ENCODE measurements at places on chromosomes 7 and 10. TPM values are rescaled to one million over a fixed set of nuclear protein-coding genes. Genes with fewer than 3 reads are reported as not detected.

DNA sequence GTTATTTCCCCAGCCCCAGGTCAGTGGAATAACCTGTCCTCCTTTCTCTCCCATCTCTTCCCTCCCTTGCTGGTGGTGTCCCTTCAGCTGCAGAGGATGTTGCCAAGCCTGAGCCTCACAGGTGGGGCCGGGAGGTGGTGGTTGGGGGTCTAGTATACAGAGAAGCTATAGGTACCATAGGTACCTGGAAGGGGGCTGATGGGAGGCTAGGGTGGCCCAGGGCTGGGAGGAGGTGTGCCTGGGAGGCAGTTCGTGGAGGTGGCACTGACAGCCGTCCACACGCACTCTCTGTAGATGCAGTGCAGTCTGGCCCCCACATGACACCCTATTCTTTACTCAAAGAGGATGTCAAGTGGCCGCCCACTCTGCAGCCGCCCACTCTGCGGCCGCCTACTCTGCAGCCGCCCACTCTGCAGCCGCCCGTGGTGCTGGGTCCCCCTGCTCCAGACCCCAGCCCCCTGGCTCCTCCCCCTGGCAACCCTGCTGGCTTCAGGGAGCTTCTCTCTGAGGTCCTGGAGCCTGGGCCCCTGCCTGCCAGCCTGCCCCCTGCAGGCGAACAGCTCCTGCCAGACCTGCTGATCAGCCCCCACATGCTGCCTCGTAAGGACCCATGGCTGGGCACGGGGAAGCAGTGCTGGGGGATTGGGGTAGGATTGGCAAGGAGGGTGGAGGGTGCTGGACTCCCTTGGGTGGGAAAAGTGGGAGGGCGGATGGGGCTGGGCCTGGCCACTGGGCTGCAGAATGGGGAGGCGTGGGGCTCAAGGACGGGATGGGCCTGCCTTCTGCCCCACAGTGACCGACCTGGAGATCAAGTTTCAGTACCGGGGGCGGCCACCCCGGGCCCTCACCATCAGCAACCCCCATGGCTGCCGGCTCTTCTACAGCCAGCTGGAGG is 9.5 kb downstream of the IRF5 start:
- H3K27ac ChIP-seq = no peak overlapping the region
- H3K4me3 ChIP-seq = no peak overlapping the region
- peaks cover 5% of the 10 kb centered on the region for H3K36me3 ChIP-seq
- H3K27me3 ChIP-seq = no peaks in the 10 kb centered on the region
- DNase-seq = no peak

ATOH7 gene
- total RNA-seq = not detected

- no peaks in the 10 kb centered on the region for H3K27me3 ChIP-seq
- no peak for DNase-seq
- H3K36me3 ChIP-seq = peaks cover 66% of the 10 kb centered on the region
- H3K27ac ChIP-seq = no peak overlapping the region
These were observed 16.4 kb downstream of the PRKRIP1 start for GRCh38 chr7:102412548-102412947.

- no peaks in the 10 kb centered on the region for H3K36me3 ChIP-seq
- H3K4me3 ChIP-seq = no peak overlapping the region
- peaks cover 10% of the 10 kb centered on the region for H3K4me1 ChIP-seq
- no peak overlapping the region for H3K27ac ChIP-seq
These were observed 6.4 kb downstream of the KCNMA1 start for GRCh38 chr10:77631241-77631640.

- H3K27ac ChIP-seq = no peak overlapping the region
- no peak for DNase-seq
- H3K36me3 ChIP-seq = no peaks in the 10 kb centered on the region
These were observed 263.2 kb downstream of the HGF start for GRCh38 chr7:81506609-81507008.

GRCh38 chr10:117684672-117685211 is 142.2 kb downstream of the EMX2 start:
- no peaks in the 10 kb centered on the region for H3K27me3 ChIP-seq
- H3K36me3 ChIP-seq = no peaks in the 10 kb centered on the region
- no peak for DNase-seq

GRCh38 chr7:41590986-41591385 is 111.9 kb downstream of the INHBA start:
- DNase-seq = no peak
- no peaks in the 10 kb centered on the region for H3K27me3 ChIP-seq
- H3K4me1 ChIP-seq = no peaks in the 10 kb centered on the region
- H3K27ac ChIP-seq = no peak overlapping the region
- no peak overlapping the region for H3K4me3 ChIP-seq

- no peak for DNase-seq
- H3K27ac ChIP-seq = no peak overlapping the region
- H3K4me1 ChIP-seq = no peaks in the 10 kb centered on the region
- no peak overlapping the region for H3K4me3 ChIP-seq
- no peaks in the 10 kb centered on the region for H3K36me3 ChIP-seq
These were observed 98.7 kb downstream of the PRTFDC1 start for GRCh38 chr10:24853661-24854060.

- H3K27ac ChIP-seq = no peak overlapping the region
- H3K36me3 ChIP-seq = no peaks in the 10 kb centered on the region
- no peak for DNase-seq
These were observed 50.2 kb downstream of the CDK1 start for GRCh38 chr10:60828489-60828852.

PIP gene
- 2.5 TPM for total RNA-seq

CALY gene
- total RNA-seq = 4.7 TPM

- no peaks in the 10 kb centered on the region for H3K36me3 ChIP-seq
- H3K4me1 ChIP-seq = no peaks in the 10 kb centered on the region
- H3K27me3 ChIP-seq = no peaks in the 10 kb centered on the region
- no peak overlapping the region for H3K27ac ChIP-seq
- H3K4me3 ChIP-seq = no peak overlapping the region
These were observed 356.2 kb upstream of the STEAP1 start for GRCh38 chr7:89797965-89798598.

DPY19L1 gene
- total RNA-seq = 11.3 TPM

GRCh38 chr10:129690248-129691070 is 223.4 kb downstream of the MGMT start:
- peak; percentile 72 for DNase-seq
- H3K4me1 ChIP-seq = peaks cover 43% of the 10 kb centered on the region

OR2A12 gene
- not detected for total RNA-seq

- no peak for DNase-seq
- no peaks in the 10 kb centered on the region for H3K27me3 ChIP-seq
- peaks cover 36% of the 10 kb centered on the region for H3K4me1 ChIP-seq
These were observed 27.7 kb downstream of the RCC1L start for GRCh38 chr7:75045881-75046280.

GRCh38 chr7:128934361-128935341 is 3.1 kb upstream of the IRF5 start:
- peaks cover 9% of the 10 kb centered on the region for H3K4me1 ChIP-seq
- H3K27ac ChIP-seq = no peak overlapping the region
- H3K4me3 ChIP-seq = no peak overlapping the region
- no peaks in the 10 kb centered on the region for H3K27me3 ChIP-seq

GRCh38 chr7:47392241-47392759 is 189.6 kb downstream of the TNS3 start:
- H3K36me3 ChIP-seq = no peaks in the 10 kb centered on the region
- H3K27me3 ChIP-seq = no peaks in the 10 kb centered on the region
- no peak for DNase-seq
- H3K4me3 ChIP-seq = no peak overlapping the region

DNA sequence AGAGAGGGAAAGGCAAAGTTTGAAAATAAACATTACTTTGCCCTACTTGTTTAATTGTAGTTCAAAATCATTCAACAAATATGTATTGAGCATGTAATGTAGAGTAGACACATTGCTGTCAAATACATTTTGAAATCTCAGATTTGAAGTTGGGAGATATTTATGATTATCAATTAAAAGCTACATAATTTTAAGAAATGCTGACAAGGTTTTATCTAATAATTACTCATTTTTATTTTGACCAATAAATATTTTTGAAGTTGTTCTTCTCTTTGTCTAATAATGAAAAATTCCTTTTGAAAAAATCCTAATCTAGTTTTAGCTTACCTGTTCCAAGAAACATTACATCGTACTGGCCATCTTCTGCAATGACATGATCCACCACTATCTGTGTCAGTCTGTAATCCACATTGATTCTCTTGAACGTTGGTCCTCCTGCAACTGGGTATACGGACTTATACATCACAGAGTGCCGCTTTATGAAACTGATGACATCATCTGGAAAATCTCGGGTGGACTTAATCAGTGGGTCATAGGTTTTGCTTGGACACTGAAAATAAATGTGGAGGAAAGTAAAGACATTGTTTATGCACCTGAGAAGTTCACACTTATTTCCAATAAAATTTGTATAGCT is 164.7 kb downstream of the SEMA3D start:
- no peak overlapping the region for H3K27ac ChIP-seq
- no peaks in the 10 kb centered on the region for H3K27me3 ChIP-seq
- no peaks in the 10 kb centered on the region for H3K36me3 ChIP-seq
- no peaks in the 10 kb centered on the region for H3K4me1 ChIP-seq
- H3K4me3 ChIP-seq = no peak overlapping the region
- no peak for DNase-seq

- H3K27ac ChIP-seq = no peak overlapping the region
- H3K4me1 ChIP-seq = no peaks in the 10 kb centered on the region
- no peaks in the 10 kb centered on the region for H3K36me3 ChIP-seq
- H3K27me3 ChIP-seq = no peaks in the 10 kb centered on the region
These were observed 158.0 kb downstream of the KCND2 start for GRCh38 chr7:120431016-120431415.

NUTM2E gene
- not detected for total RNA-seq

GRCh38 chr7:127081539-127081938 is 171.2 kb downstream of the GRM8 start:
- no peaks in the 10 kb centered on the region for H3K27me3 ChIP-seq
- no peak overlapping the region for H3K27ac ChIP-seq
- H3K4me1 ChIP-seq = no peaks in the 10 kb centered on the region
- H3K36me3 ChIP-seq = no peaks in the 10 kb centered on the region
- no peak for DNase-seq

GRCh38 chr10:113987156-113987555 is 56.5 kb upstream of the ADRB1 start:
- H3K4me1 ChIP-seq = peaks cover 13% of the 10 kb centered on the region
- no peak overlapping the region for H3K4me3 ChIP-seq
- no peaks in the 10 kb centered on the region for H3K36me3 ChIP-seq
- H3K27me3 ChIP-seq = no peaks in the 10 kb centered on the region
- no peak overlapping the region for H3K27ac ChIP-seq

DNA sequence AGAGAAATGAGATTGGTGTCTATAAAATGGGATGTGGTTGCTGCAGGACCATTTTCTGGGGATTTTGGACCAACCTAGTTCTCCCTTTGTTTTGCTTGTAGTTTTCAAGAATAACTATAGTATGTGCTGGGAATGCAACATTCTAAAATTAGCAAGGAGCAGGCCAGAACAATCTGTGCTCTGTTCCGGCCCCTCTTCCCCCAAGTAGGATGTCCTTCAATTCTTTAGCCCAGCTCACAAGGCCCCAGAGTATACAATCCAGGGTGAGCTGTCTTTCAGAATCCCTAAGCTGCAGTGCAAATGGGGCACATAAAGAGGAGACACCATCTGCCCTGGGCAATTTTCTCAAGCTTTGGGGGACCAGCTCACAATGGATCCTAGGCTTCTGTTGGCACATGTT is 809.1 kb downstream of the TNS3 start:
- no peaks in the 10 kb centered on the region for H3K4me1 ChIP-seq
- no peak overlapping the region for H3K4me3 ChIP-seq
- H3K36me3 ChIP-seq = no peaks in the 10 kb centered on the region
- no peak overlapping the region for H3K27ac ChIP-seq

- DNase-seq = no peak
- H3K27me3 ChIP-seq = no peaks in the 10 kb centered on the region
- no peaks in the 10 kb centered on the region for H3K4me1 ChIP-seq
- no peak overlapping the region for H3K4me3 ChIP-seq
These were observed 1306.6 kb downstream of the XPNPEP1 start for GRCh38 chr10:108616559-108617285.

RELN gene
- total RNA-seq = 7.4 TPM

GRCh38 chr7:155863721-155864151 is 51.5 kb upstream of the SHH start:
- H3K36me3 ChIP-seq = no peaks in the 10 kb centered on the region
- H3K27ac ChIP-seq = no peak overlapping the region
- peak; percentile 67 for DNase-seq
- H3K27me3 ChIP-seq = no peaks in the 10 kb centered on the region

GRCh38 chr7:145016068-145016467 is 180.2 kb upstream of the TPK1 start:
- H3K4me1 ChIP-seq = no peaks in the 10 kb centered on the region
- no peak for DNase-seq
- no peaks in the 10 kb centered on the region for H3K27me3 ChIP-seq
- no peak overlapping the region for H3K27ac ChIP-seq

DNA sequence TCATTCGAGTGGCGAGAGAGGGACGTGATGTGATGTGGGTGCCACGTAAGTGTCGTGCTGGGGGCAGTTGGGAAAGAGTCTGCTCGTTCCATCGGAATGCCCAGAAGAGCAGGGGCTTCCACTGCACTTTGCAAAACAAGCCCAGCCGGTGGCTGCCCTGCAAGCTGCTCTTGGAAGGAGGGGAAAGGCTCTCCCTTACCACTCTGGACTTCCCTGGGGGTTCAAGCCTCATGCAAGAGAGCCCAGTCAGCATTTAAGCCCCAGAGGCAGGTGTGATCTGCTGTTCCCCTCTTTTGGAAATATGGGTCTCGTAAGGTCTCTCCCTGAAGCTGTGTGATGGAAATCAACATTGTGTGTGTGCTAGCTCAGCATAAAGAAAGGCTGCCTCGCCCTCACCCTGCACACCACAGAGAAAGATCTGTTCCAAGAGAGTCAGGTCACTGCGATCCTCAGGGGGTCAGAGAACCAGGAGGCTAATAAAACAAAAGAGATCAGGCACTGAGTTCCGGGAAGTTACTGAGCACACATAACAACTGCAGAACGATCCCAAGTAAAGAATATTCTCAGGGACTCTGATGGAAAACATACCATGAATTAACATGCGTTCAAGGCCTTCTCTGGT is 212.5 kb downstream of the ADAM12 start:
- H3K27me3 ChIP-seq = no peaks in the 10 kb centered on the region
- H3K36me3 ChIP-seq = no peaks in the 10 kb centered on the region
- DNase-seq = no peak
- H3K4me3 ChIP-seq = no peak overlapping the region
- H3K4me1 ChIP-seq = peaks cover 5% of the 10 kb centered on the region

TMUB1 gene
- total RNA-seq = 40.3 TPM

DLX5 gene
- total RNA-seq = 3.7 TPM

SPDYE11 gene
- not detected for total RNA-seq

DNA sequence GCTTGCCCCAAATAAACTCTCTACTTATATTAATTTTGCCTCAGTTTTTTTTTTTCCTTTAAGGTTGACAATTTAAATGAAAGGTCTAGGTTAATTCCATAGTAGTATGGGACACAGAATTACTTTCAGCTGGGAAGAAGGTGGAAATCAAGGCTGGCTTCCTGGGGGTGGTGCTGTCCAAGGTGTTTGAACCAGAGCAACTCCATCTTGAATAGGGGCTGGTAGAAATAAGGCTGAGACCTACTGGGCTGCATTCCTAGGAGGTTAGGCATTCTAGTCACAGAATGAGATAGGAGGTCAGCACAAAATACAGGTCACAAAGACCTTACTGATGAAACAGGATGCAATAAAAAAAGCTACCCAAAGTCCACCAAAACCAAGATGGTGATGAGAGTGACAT is 1190.8 kb upstream of the AUTS2 start:
- H3K4me1 ChIP-seq = no peaks in the 10 kb centered on the region
- H3K27ac ChIP-seq = no peak overlapping the region
- H3K27me3 ChIP-seq = no peaks in the 10 kb centered on the region
- H3K36me3 ChIP-seq = no peaks in the 10 kb centered on the region
- DNase-seq = no peak

All from vagina (tissue), 2 donors.